ENCODE measurements at places on chromosomes 4 and X.
A peak's percentile ranks its signal among the peaks of the same experiment; 100 is the strongest.

GRCh38 chrX:9233141-9233540 is 199.2 kb upstream of the FAM9B start:
- no peak for DNase-seq

DNA sequence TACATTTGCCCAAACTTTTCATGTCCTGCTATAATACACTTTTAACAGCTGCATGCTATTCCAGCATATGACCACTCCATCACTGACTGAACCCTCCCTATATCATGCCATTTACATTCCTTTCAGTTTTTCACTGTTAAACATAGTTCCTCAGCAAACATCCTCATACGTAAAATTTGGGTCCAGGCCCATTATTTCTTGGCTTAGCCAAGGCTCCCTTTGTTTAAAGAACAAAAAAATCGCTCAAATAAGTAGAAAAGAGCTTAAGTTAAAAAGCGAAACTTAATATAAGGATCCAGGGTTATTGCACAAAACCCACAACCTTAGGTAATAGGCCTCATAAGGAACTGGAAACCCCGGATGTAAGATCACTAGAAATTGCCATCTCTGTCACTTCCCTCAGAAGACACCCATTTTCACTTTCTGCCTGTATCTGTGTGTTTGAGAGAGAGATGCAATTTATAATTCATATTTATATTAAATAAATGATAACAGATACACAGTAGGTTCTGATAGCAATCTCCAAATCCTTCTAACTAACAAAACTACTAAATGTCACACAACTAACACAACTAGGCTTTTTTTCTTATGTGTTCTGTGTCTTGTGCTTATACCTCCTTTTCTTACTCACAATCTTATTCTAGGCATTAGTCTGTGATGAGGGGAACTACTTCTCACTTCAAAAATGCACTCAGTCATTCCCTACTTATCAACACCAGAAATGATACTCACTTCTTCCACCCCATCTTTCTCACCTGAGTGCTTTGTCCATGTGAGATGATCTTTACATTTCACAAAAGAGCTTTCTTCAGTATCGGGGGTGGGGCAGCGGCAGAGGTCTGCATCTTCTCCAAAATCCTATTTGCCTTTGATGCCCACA is 59.9 kb upstream of the FAM241A start:
- DNase-seq: no peak

DNA sequence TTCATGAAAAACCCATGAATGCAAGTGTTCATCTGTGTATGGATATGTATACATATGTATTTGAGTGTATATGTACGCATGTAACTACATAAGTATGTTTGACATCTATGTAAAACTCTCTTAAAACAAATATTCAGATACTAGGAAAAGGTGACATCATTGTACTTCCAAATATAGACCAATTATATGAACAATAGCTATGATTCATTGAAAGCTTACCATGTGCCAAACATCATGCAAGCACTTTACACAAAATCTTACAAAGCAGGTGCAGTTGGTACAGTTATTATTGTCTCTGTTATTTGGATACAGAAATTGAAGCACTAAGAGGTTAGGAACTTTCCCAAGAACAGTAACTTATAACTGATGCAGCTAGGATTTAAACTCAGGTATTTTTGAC is 21.4 kb downstream of the MAGEB17 start:
- no peak for DNase-seq

DNA sequence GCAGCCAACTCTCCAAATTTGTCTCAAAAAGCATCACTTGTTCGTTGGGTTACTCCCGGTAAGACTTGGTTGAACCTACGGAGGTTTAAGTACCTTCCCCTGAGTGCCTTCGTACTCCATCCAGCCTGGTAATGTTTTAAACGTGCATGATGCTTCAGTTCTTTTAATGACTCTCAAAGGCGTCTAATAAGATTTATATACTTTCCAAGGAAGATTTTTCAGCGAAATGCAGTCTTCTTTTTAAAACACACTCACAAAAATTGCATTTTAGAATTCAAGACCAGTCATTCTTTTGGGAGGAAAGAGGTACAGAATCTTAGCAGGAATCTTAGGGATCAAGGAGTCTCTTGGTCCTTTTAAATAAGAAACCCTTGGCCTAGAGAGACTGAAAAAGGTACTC is 430 bp upstream of the TRPC3 start:
- DNase-seq: peak; percentile 13

GRCh38 chr4:40482985-40483647 is 146.5 kb downstream of the RBM47 start:
- peak; percentile 78 for DNase-seq

GRCh38 chr4:169859366-169860216 is 101.8 kb upstream of the HPF1 start:
- no peak for DNase-seq

DNA sequence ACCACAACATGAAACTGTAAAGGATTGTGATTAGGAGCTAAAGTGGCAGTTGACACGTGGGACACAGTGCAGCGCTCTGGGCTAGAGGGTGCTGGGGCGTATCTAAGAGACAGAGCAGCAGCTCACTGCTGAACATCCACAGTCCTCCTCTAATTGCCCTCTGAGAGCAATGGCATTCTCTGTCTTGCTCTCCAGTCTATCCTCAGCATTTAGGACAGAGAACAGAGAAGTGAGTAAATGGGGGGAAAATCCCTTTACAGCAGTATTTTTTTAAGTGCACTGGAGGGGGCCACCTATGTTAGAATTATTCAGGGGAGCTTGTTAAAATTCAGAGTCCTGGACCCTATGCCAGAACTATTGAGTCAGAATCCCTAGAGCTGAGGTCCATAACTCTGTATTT is 4.2 kb upstream of the TMEM154 start:
- DNase-seq: no peak

DNA sequence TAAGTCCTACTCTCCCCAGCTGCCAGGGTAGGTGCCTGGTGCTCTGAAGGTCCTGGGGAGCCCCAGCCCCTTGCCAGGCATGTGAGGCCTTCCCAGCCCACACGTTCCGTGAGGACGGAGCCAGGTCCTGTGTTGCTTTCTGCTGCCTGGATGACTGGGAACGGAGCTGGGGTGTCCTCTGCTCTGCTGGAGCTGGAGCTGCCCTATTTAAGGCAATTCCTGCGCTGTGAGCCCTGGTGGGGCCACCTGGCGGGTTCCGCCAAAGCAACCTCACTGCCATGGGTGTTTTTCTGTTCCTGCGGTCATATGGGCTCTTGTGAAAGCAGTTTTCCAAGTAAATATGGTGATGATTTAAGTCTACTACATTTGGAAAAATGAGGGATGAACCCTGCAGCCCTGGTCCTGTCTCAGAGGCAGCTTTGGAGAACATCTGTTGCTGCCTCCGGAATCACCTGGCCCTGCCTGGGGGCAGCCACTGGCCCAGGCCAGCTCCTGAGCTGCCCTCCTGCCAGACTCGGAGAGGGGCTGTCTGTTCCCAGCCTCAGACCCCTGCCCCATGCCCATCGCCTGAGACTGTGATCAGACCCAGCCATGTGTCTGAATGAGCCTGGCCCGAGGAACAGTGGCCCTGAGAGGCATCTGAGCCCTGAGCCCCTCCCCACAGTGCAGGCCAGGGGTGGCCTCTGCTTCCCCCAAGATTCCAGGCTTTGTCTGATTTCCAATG is 33.2 kb downstream of the FGFRL1 start:
- DNase-seq: no peak

- DNase-seq: no peak
These were observed 1521.3 kb upstream of the AGA start for GRCh38 chr4:178963446-178964045.

DNA sequence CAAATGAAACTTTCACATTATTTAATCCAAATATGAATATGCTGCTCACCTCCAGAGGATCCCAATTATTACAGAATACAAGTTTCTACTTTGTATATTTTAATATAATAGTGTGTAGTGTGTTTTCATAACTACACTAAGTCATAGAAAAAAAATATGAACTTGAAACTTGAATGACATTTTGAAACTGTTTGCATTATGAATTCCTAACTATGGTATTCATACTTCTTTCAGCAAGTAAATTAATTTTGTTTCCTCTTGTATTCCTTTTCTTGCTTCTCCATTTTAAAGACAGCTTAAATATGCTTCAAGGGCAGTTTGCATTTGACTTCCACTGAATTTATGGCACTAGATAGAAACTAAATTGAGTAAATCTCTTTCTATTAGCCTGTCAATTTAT is 177.1 kb downstream of the BMPR1B start:
- DNase-seq: no peak

GRCh38 chr4:17595471-17596005 is 18.5 kb downstream of the LAP3 start:
- DNase-seq: no peak

DNA sequence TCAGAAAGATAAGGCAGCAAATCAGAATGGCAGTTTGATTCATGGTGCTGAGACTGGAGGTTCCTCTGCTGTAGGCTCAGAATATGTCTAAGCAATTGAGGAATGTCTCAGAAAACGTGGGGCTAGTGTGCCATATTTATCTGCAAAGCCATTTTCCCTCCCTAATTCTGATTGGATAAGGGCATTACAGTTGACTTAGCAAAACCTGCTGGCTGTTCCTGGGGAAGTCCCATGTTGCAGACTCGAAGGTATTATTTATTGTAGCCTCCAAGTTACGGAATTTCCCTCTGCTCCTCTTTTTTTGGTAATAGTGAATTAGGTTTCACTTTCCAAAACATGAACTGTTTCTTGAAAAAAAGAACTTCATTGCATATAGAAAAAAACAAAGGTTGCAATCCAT is at the start of gene CXCL10:
Gene CXCL10 (minus strand): TSS at position 109 of the 400 bp plus-strand sequence. CDS start 66 bp downstream, at position 43.
- DNase-seq: no peak

- DNase-seq: peak; percentile 56
These were observed 792.2 kb downstream of the ADGRL3 start for GRCh38 chr4:61992351-61992750.

DNA sequence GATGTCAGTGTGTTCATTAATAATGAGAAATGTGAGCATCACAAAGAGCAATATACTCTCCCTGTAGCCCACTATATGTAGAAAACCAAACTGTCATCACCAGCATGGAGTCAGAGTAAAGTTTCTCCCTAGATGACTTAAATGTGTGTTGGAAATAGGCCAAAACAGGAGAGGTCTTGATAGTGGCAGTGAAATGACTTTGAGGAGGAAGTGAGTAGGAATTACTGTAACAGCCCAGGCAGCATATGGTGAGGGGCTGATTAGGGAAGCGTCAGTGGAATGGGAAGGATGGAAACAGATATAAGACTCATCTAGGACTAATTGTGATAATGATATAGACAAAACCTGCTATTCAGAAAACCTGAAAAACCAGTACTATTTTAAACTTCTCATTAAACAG is 83.9 kb downstream of the ATXN3L start:
- no peak for DNase-seq

DNA sequence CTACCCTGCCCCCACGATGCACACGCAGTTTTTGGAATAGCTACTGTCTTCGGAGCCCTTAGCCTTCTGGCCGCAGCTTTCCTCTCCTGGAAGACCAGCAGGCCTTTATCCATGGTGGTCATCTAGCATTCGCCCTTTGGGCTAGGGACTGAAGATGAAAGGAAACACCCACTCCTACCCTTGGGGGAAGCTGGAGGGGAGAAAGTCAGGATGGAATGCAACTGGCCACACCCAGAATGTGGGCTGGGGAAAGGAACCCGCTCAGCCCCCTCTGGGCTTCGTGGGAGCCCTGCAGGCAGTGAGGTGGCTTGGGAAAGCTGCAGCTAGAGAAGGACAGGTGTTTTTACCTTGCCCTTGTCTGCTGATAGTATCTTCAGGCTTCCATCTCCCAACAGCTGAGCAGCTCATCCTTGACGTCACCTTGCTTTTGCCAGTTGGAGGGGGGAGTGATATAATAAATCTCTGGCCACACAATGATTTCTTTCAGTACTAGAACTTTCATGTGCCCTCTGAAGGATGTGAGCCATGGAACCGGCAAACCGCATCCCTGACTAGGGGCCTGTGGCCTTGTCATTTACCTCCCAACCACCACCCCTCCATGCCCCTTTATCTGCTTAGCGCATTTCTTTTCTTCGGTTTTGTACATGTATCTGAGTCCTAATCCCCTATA is 59.0 kb downstream of the ELF4 start:
- no peak for DNase-seq

- DNase-seq: no peak
These were observed 1.2 kb upstream of the BLTP1 start for GRCh38 chr4:122150931-122151330.

DNA sequence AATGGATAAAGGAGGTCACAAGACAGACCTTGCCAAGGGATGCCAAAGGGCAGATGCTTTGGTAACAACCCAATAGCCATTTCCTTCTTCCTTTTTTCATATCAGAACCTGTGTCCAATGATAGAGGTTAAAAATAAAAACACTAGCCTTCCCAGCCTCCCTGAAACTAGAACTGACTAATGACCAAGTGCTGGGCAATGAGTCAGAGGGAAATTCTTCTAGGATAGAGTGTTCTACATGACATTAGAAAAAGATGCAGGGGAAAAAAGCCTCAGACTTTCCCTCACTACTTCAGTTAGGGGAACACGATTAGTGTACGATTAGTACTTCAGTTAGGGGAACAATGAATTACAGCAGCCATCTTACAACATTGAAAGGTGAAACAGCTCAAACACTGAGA is 29.3 kb upstream of the FAM47C start:
- DNase-seq: no peak

- DNase-seq: no peak
These were observed 37.2 kb downstream of the MTM1 start for GRCh38 chrX:150605603-150606002.

DNA sequence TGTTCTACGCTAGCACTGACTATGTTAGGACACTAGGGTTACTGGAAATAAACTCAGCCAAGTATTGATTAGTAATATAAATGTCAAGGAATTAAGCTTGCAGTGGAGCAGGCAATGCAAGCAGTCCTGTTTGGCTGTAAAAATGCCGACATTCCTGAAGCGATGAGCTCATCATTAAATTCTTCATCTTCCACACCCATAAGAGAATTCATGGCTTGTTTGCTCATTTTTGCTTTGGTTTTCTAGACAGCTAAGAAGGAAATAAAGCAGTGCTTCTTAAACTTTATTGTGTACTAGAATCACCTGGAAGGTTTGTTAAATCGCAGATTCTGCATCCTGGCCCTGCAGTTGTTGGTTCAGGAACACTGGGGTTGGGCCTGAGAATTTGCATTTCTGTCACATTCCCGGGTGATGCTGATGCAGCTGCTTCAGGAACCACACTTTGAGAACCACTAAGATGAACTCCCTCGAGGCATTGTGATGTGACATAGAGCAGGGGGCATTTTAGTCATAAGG is 17.8 kb downstream of the ANXA3 start:
- peak; percentile 54 for DNase-seq

DNA sequence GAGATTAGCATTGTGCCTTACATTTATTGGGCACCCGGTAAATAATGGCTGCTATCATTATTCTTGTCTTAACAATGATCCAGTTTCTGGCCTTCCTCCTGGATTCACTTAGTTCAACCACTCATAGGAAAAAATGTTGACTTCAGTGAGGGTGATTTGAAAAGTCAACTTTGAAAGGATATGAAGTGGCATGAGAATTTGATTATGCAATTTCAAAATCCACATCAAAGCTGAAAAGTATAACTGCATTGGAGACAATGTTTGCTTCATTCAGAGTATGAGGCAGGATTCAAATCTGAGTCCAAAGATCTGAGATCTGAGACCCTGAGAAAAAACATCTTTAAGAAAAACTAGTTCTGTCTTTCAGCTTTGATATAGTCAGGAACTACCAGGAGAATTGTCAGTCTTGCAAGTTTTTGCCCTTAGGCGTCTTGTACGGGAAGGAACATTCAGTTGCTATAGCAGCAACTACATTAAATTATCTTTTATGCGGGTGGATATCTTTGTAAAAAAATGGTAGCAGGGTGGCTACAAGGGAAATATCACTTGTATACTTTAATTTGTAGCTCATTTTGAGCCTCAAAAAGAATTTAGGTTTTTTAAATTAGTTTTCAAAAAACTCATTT is 587.5 kb upstream of the LCORL start:
- no peak for DNase-seq

Measured in GM23338 (cell line).